ENCODE measurements at places on chromosomes 6 and 20.

DNA sequence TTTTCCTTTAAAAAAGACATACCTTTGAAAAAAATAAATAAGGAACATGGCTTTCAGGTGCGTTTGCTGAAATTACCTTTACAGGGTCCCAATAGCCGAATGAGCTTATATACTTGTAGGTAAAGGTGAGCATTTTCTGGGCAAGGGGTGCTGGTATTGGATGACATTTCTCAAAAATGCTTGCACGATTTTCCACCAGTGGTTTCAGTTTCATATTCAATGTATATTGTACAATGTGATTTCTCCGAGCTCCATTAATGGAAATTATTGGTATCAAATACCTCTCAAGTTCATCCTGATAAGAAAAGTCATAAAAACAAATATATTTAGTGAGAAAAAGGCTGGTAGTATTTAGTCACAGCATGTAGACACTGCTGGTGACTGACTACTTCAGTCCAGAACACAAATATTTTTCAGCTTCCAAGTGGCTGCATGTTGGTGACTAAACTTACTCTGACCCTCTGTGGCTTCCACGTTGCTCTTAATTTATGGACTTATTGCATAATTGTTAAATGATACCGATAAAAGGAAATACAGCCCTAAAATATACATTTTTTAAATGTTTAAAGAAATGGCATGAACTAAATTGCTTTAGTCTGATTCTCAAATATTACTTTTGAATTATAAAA is 32.9 kb upstream of the ZBTB24 start:
- no peak for DNase-seq

DNA sequence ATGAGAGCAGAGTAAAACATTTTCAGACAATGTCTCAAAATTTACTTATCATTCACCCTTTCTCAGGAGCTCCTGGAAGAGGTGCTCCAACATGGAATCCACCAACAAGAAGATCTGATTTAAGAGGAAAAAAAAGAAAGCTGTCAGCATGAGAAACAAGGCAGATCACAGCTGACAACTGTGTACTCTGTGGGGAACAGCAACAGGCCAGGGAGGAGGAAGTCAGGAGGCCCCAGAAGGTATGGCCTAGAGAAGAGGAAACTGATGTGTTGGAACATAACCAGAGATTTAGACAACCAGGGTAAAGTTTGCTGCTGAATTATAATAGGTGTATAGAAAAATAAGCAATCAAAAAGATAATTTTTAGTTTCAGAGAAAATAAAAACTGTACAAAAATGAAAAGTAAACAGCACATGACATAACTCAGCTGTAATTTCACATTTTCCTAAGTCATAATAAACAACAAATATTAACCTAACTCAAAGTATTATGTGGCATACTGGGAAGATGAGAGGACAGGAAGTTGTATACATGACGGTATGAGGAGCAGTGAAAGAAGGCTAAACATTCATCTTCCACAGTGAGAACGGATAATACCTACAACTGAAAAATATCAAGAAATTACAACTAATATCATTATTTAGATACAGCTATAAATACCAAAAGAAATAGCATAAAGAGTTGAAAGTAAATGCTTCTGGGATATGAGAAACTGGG is 113.6 kb upstream of the EMILIN3 start:
- no peak for DNase-seq

DNA sequence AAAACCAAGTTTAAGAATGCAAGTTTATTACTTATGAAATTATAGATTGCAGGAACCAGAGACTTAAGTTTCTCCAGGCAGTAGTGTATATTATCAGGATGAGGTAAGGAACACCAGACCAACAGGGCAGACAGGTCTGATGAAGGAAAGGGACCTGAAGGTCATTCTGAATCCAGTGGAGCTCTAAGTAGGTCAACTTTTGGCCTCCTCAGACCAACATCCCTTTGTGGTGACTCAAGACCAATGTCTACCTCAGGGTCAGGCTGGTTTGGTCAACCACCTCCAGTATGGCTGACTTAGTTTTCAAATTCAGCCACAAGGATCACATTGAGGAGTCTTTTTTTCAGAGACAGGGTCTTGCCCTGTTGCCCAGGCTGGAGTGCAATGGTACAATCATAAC is 38.7 kb upstream of the TFAP2A start:
- DNase-seq, result no peak

- DNase-seq, result no peak
Observed at GRCh38 chr6:146544616-146545182, 1.1 kb downstream of the RAB32 start.

- DNase-seq, result no peak
Observed at GRCh38 chr20:17868151-17868550, 100.4 kb downstream of the SNX5 start.
